Kidney tubule cell (primary cell): ENCODE measurements at places on chromosomes 11 and 22.

GRCh38 chr11:30258679-30259078 is 27.9 kb downstream of the FSHB start:
- DNase-seq = no peak

DNA sequence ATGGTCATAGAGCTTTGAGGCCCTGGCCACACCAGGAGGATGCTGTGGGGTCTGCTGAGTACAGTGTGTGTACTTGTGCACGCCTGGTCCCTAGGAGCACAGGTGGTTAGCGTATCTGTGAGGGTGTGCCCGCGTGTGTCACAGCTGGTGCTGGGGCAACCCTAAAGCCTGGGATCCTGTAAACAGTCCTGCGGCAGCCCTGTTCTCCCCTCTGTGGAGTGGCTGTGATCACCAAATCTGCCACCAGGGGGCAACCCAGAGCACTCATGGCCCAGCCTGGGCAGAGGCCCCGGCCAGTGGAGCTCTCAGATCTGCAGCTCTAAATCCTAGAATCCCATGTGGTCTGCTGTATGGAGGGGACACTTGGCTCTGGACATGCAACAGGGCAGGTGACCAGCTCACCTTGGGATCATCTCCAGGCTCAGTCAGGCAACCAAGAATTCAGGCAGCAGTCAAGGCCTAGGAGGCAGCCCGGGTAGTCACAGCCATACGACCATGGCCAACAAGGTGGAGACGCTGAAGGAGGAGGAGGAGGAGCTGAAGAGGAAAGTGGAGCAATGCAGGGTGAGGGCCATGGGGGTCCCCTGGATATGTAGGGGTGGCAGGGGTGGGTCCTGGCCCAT is 3.9 kb downstream of the SH3BP1 start:
- DNase-seq = peak; percentile 77

GRCh38 chr11:44652901-44653644 is 73.7 kb upstream of the TSPAN18 start:
- DNase-seq = no peak

DNA sequence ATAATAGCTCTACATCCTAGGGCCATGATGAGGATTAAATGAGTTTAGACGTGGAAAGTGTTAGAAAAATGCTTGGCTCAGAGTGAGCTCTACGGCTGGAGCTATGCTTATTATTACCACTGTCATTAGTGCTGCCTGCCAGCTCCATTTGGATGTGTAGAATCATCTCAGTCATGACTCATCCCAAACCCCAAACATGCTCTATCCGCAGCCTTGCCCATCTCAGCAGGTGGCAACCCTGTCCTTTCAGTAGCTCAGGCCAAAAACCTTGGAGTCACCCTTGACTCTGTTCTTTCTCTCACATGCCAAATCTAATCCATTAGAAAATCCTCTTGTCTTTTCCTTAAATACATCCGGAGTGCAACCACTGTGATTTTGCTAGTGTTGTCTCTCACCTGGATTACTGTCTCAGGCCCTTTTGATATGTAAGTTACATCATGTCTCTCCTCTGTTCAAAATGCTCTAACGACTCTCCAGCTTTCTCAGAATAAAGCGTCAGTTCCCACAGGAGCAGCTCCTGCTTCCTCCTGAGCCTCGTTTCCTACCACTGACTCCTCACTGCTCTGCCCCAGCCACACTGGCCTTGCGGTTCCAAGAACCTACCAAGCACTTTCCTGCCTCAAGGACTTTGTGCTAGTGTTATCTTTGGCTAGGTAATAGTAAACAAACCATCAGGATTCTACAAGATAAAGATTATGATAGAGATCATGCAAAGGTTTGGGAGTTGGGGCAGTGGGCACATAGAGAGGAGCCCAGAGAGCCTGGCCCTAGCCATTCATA is 10.5 kb upstream of the CHRM1 start:
- no peak for DNase-seq

DNA sequence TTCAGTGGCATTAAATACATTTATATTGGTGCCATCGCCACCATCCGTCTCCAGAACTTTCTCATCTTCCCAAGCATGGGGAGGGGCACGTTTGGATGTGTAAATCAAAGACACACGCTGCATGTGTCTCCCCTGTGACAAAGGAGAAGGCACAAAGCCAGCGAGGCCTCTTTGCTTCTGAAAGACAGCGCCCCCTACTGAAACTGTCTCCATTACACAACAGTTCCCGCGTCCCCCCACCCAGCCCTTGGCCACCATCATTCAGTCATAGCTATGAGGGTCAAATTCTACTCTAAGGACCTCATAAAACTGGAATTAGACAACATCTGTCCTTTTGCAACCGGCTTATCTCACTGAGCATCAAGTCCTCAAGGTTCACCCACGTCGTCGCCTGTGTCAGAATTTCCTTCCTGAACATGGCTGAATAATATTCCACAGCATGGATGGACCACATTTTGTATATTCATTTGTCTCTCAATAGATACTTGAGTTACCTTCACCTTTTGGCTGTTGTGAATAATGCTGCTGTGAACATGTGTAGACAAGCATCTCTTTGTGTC is 64.8 kb downstream of the IGF2 start:
- DNase-seq = no peak

DNA sequence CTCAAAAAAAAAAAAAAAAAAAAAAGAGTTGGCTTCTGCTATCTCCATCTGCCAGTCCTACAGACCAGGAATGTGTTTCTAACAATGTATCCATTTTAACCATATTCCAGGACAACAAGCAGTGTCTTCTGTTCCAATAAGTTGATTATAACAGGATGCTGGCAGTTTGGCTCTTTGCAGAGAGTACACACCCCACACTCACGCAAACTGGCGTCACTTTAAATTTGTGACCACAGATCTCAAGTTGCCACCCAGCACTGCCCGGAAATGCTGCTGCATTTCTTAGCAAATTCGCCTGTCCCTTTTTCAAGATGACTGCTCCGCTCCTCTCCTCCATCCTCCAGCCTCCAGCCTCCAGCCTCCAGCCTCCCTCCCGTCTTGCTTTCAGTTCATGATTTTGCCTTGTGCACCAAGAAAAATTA is 44.3 kb downstream of the SCGB1A1 start:
- DNase-seq = no peak

- no peak for DNase-seq
Observed at GRCh38 chr22:19884954-19885751, 30.5 kb upstream of the GNB1L start.

DNA sequence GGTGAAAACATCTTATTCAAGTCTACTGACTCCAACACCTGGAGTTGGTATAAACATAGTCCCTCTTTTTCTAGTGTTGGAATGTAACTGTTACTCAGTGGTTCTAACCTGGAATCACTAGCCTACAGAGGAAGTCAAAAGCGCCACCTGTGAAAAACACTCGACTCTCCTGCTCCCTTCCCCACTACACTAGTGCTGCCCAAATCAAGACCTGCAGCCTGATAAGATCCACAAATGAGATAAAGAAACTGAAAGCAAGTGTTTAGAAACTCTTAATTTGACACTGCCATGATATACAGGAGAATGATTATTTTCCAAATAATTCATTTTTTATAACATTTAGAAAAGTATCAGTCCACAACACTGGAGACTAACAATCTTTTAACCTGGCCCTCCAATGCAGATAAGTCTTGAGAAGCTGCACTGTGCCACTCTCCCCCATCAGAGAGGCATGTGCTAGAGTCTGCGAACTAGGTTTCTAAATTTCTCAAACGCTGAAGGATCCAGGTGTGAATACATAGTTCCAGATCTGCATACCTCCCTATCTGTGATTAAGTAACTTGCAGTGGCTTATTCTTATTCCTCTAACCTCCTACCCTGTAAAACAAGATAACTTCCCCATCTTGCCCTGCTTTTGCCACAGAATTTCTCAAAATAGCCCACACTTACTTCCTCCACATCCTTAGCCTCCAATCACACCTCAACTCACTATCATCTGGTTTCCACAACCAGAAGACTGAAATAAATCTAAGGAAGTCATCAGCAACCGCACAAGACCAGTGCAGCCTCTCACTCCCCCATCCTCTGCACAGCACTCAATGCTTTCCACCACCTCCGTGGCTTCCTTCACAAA is 88.1 kb downstream of the RRAS2 start:
- DNase-seq = no peak

DNA sequence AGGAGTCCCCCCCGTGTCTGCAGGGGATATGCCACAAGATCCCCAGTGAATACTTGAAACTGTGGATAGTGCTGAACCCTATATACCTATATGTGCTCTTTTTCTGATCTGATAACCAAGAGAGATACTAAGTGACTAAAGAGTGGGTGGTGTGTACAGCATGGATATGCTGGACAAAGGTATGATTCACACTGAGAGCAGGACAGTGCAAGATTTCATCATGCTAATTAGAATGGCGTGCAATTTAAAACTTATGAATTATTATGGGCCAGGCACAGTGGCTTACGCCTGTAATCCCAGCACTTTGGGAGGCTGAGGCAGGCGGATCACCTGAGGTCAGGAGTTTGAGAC is 90.2 kb upstream of the ALKBH3 start:
- DNase-seq = no peak

DNA sequence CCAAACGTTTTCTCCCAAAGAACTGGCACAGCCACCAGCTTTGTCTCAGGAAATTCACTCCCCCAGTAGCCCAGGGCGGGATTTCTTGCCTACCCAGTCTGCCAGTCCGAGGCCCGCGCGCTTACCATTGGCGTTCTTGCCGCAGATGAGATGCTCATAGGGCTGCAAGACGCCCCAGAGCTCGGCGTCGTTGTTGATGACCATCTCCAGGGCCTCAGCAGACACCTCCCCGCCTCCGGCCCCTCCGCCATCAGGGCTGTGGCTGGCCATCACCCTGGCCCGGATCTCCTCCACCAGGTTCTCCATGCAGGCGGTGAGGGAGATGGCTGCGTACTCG is 1.3 kb downstream of the ABTB2 start:
- DNase-seq = peak; percentile 59

GRCh38 chr11:19240420-19241259 is at the start of gene E2F8:
TSS of gene E2F8 (minus strand) at chr11:19240945. CDS start at chr11:19240121, 824 bp downstream.
- peak; percentile 96 for DNase-seq

DNA sequence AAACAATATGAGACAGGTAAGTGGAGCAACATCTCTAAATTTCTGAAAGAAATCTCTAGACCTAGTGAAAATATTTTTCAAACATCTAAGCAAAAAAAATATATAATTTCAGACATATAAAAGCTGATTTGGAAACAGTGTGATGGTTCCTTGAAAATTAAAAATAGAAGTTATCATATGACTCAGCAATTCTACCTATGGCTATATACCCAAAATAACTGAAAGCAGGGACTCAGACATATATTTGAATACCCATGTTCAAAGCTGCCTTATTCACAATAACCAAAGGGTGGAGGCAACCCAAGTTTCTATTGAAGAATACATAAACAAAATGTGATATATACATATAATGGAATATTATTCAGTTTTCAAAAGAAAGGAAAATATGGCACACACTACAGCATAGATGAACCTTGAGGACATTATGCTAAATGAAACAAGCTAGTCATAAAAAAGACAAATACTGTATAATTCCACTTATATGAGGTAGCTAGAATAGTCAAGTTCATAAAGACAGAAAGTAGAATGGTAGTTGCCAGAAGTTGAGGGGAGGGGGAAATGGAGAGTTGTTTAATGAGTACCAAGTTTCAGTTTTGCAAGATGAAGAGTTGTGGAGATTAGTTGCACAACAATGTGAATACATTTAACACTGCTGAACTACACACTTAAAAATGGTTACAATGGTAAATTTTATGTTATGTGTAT is 300.4 kb downstream of the TTC28 start:
- no peak for DNase-seq

DNA sequence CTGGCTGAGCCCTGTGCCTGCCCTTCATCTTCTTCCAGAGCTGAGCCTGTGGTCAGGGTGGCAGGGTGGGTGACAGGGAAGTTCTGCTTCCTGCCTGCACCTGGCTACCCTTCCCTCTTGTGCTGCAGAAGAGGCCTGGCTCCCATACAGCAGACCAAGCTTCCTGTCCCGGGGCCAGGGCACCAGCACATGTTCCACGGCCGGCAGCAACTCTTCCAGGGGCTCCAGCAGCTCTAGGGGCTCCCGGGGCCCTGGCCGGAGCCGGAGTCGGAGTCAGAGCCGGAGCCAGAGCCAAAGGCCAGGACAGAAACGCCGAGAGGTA is 15.0 kb downstream of the ROBO3 start:
- DNase-seq = no peak

- no peak for DNase-seq
Observed at GRCh38 chr11:70873736-70874412, 378.5 kb downstream of the SHANK2 start.

DNA sequence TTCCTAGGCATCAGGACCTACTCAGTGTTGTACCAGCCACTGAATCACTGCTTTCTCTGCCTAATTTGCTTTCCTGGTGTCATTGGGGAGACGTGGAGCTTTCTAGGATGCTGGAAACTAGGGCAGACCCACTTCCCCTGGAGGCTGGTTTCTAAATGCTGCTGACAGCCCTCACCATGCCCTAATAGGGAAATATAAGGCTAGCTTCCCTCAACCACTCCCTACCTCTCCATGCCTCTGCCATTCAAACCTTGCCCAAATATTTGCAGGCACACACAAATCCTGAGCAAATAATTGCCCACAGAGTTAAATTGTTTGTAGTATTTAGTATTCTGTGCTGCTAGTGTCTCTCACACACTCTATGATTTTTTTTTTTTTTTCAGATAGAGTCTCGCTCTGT is 310.2 kb downstream of the DDX10 start:
- no peak for DNase-seq

- peak; percentile 20 for DNase-seq
Observed at GRCh38 chr11:11422411-11423128, 69.5 kb upstream of the CSNK2A3 start.

- DNase-seq = peak; percentile 68
Observed at GRCh38 chr11:64449381-64450167, 90.6 kb downstream of the RPS6KA4 start.

GRCh38 chr22:30371981-30372380 is 15.2 kb downstream of the CCDC157 start:
- DNase-seq = no peak

- peak; percentile 92 for DNase-seq
Observed at GRCh38 chr11:130801333-130802122, 114.8 kb downstream of the SNX19 start.

DNA sequence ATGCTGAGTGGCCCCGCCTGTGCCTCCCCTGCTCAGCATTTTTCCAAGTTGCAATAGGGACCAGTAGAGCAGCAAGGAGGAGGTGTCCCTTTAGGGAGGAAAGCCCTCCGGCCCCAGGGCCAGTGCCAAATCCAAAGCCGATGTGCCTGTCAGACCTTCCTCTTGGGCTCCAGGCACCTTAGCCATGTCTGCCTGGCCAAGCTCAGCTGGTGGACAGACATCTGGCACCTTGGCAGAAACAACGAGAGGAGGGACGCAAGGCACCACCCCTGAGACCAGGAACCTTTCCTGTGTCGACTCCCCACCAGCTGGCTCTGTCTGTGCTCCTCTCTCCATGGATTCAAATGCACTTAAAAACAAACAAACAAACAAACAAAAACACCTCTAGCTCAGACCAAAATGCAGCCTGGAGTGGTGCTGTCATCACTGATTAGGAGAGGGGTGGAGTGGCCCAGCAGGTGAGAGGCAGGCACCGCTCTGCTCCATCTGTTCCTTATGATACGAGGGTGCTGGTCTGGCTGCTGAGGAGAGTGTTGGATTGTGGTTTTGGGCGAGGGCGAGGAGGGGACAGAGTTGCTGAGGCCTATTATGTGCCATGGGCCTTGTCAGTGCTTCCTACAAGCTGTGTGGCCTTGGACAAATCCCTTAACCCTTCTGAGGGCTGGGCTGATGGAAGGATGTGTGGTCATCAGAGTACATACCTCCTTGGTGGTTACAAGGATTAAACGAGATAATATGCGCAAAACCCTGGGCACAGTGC is 46.2 kb downstream of the TP53I11 start:
- no peak for DNase-seq

GRCh38 chr11:33017478-33017877 is 1.8 kb downstream of the DEPDC7 start:
- DNase-seq = no peak

- DNase-seq = peak; percentile 91
Observed at GRCh38 chr11:76763573-76764346, 19.4 kb upstream of the TSKU start.
